Naive thymus-derived CD8-positive, alpha-beta T cell (primary cell): ENCODE measurements at places on chromosomes 13 and 19.

GRCh38 chr19:46411925-46412649 lies 1.3 kb downstream of the CCDC8 start:
- no peak for DNase-seq

DNA sequence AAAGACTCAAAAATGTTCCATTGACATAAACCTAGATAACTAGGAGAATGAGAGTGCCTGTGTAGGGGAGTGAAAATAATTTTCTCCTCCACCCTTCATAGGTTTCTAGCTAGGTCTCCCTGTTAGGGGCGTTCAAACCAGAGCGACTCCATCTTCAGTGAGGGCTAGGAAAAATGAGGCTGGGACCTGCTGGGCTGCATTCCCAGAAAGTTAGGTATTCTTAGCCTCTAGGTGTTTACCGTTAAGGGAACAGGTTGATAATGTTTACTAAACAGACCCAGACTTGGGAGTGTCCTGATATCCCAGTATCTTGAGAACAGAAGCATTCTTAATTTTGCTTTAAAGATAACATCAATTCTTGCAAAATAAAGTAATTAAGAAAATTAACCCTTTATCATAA lies 20.1 kb downstream of the PABPC3 start:
- DNase-seq, result no peak

DNA sequence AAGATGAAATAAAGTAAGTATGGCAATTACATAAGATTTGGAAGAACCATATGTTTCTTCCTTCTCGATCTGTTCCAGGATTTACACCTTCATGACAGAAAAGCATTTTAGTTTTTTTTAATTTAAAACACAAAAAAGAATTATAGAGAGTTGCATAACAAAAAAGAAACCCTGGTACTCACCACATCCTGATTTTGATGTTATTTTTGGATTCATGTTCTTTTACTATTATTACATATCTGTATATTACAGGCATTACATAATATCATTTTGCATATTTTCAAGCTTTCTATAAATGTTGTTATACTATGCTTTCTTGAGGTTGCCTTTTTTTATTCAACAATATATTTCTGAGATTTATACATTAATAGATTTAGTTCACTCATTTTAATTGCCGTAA lies 6.7 kb upstream of the KATNAL1 start:
- no peak for DNase-seq

DNA sequence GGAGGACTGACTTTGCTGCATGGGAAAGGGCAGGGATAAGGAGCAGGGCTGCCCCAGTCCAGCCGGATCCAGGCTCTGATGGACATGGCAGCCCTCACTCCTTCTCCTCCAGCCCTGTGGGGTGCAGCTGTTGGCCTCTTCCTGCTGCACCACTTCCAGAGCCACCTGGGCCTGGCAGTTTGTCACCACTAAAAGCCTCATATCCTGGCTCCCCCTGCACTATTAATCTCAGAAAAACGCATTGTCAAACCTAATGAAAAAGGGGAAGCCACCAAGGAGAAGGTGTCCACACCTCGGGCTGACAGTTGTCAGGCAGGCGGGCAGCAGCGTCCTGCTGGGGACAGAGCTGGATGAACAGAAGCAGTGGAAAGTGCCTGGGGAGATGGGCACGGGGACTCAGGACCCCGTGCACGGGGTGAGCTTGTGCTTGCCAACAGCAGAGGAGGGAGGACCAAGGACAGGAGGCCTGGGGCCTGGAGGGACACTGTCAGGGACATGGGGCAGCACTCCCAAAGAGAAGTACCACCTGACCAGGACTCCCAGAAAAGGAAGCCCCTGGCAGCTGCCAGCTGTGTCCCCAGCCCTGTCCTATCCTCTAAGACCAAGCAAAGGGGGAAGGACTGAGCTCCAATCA lies 151.1 kb upstream of the TSHZ3 start:
- DNase-seq, result no peak

- no peak for DNase-seq
Observed at GRCh38 chr19:10111405-10111811, at the start of gene P2RY11. Gene P2RY11 (plus strand): TSS chr19:10111693. CDS start chr19:10111722, 29 bp downstream.

DNA sequence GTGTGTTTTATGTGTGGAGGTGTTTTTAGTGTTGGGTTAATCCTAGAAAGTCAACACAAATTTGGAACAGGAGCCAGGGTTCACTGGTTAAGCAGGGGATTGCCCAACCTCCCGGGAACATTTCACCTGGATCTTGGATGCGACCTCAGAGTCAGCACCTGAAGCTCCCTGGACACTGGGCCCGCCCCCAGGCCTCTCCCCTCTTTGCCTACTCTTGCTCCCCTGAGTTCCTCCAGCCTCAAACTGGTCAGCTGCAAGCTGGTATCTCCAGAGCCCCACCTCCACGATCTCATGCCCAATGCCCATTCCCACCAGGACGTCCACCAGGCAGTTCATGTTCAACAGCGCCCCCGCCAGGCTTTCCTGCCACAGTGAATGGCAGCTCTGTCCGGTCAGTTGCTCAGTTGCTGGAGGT lies 9.7 kb downstream of the HSD17B14 start:
- DNase-seq, result no peak

- no peak for DNase-seq
Observed at GRCh38 chr19:5156231-5156986, 184.2 kb downstream of the PTPRS start.

DNA sequence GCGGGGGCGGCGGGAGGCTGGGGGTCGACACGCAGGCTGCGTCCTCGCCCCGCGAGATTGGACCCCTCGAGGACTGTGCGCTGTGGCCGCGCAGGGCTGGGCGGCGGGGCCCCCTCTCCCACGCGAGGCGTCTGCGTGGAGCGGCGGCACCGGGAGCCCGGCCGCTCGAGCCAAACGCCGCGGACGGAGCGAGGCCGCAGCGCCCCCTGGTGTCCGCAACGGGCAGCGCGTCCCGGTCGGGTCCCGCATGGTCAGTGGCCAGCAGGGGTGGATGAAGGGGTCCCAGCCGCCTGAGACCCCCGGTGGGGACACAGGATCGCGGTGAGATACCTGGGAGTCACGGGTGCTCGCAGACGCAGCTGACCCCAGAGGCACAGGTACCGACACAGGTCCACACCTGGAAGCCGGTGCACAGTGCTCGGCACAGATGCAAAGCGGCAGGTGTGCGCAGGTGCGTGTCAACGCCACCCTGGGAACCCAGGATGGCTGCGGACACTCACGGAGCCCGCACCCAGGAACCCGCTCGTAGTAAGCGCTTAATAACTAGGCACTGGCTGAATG lies 2.1 kb upstream of the CIRBP start:
- DNase-seq, result peak; percentile 71

DNA sequence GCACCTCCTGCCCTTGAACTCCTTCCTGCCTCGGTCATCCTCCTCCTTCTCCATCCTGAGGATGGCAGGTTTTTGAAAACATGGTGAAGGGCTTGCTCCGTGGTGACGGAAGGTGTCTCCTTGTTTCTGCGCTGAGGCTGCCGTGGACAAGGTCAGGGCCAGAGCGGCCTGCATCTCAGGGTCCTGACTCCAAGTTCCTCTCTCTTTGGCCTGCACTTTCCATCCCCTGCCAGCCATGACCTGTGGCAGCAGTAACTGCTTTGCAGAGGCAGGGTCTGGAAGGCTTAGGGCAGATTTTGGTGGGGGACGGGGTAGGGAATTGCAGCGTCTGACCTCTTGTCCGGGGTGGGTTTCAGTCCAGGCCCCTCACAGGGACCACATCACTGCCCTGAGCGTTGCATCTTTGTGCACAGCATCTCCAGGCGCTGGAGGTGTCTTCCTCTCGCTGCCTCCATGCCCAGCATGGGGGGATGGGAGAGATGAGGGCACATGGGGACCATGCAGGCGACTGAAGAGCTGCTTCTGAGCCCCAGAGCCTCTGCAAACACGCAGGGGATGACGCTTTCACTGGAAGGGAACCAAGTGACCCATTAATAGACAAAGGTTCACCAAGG lies 216.8 kb downstream of the TEX29 start:
- DNase-seq, result no peak

DNA sequence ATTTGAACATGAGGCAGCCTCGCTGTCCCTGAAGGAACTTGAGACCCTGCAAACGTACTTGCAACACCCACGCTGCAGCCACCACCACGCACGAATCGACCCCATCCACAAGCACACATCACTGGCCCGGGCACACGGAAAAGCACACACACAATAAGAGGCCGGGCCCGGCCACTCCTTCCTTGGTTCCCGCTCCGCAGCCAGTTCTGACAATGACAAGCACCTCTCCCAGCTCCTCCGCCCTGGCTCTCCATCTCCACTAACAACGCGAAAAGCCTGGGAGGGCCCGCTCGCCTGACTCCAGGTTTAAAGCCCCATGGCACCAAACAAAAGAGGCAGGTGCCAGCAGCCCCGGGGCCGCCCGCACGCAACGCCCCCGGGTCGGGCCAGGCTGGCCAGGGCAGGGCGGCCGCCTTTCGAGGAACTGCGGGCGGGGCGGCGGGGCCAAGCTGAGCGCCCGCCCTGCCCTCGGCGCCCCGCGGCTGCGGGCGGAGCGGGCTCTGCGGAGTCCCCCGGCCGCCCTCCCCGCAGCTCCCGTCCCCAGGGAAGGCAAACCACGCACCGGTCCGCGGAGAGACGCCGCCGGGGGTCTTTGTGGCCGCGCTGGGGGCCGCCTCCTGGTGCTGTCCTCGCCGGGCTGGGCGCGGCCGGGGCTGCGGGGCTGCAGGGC lies 495 bp downstream of the DCLK1 start:
- DNase-seq, result no peak

- DNase-seq, result no peak
Observed at GRCh38 chr13:93388701-93389100, 162.1 kb downstream of the GPC6 start.

GRCh38 chr13:30576528-30576927 lies 41.2 kb upstream of the USPL1 start:
- DNase-seq, result peak; percentile 75

GRCh38 chr13:64256751-64257150 lies 2841.1 kb upstream of the PCDH20 start:
- DNase-seq, result no peak

GRCh38 chr13:36859259-36859658 lies 40.2 kb downstream of the RFXAP start:
- no peak for DNase-seq

DNA sequence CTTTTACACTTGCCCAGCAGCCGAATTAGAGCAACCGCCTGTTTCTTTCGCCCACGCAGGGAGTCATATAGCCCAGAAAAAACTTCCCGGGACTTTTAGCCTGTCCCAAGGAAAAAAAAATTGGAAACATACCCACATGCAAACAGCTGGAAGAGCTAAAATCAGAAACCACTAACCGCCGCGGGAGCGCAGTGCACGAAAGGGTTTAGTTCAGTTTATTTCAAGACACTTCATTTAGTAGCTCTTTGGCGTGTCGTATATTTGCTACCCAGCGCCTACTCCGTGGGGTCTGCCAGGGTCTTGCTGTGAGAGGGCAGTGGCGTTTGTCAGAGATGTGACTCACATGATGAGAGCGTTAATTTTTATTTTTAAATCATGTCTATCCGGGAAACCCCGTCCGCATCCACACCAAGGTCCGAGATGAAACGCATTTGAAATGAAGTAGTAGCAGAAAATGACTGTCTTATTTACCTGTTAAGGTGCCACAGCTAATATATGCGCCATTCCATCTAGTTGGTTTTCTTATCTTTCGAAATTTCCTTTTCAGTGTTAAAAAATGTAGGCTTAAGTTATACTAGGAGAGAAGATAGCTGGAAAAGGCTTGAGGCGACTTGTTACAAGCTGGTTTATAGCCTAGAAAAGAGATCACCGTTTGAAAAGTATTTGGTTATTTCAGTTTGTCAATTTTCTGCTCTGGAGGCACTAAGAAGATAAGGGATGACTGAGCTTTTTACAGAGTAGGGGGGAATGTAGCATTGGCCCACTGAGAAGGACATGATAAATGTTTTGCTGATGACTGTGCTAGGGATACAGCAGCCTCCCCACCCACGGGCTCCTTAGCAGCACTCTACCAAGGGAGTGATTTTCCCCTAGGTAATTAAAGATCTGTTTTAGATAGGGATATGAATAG lies 1.7 kb downstream of the KLF5 start:
- no peak for DNase-seq

- no peak for DNase-seq
Observed at GRCh38 chr13:28044608-28045007, 55.8 kb downstream of the FLT3 start.

DNA sequence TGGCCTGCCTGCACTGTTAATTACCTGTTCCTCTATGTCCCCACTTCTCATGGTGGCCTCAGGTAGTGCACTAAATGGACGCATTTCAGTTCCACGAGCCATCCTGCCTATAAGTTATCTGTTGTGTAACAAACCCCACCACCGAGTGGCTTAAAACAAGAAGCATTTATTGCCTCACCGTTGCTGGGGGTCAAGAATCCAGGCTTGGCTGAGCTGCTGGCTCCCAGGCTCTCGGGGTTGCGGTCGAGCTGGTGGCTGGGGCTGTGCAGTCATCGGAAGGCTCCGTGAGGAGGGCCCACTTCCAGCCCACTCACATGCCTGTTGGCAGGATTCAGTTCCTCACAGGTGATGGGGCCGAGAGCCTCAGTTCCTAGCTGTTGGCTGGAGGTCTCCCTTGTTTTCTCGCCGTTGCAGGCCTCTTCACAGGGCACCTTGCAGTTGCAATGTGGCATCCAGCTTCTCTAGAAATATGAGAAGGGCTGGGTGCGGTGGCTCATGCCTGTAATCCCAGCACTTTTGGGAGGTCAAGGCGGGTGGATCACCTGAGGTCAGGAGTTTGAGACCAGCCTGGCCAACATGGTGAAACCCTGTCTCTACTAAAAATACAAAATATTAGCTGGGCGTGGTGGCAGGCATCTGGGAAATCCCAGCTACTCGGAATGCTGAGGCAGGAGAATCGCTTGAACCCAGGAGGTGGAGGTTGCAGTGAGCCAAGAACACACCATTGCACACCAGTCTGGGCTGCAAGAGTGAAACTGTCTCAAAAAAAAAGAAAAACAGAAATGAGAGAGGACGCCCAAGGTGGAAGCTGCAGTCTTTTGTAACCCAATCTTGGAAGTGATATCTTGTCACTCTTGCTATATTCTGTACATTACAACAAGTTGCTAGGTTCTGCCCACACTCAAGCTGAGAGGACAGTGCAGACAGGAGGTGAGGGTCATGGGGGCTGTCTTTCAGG lies 6.5 kb upstream of the PTOV1 start:
- no peak for DNase-seq
